ENCODE measurements at places on chromosomes 11 and 22. TPM values are rescaled to one million over a fixed set of nuclear protein-coding genes. Genes with fewer than 3 reads are reported as not detected.

The CDC45 gene
- not detected for total RNA-seq

The OR2AG2 gene
- total RNA-seq = not detected

The FHIP1B gene
- total RNA-seq = 31.0 TPM

DNA sequence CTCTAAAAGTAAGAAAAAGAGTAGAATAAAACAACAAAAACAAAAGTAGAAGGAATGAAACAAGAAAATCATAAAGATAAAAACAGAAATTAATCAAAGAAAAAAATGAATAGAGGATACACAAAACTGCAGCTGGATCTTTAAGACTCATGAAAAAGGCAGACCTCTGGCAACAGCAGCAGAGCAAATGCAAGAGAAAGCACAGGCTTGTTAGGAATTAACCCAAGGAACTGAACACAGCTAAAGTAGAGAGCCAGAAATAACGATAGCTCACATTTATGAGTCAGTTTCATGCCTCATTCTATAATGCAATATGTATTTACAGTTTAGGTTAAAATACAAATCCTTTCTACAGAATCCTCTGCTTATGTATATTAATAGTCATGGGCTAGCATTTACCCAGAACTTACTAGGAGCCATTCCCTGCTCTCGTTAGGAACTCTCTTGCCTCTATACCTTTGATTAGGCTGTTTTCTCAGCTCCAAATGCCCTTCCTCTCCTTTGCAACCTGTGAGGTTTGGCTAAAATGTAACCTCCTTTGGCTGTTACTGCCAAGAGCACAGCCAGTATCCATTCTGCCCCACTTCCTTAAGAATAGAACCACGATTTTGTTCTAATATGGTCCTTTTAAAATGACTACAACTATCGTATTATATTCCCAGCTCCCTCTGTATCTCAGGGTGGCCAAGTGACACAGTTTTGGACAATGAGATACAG, 38.3 kb upstream of the NFAM1 start:
- no peak for DNase-seq

DNA sequence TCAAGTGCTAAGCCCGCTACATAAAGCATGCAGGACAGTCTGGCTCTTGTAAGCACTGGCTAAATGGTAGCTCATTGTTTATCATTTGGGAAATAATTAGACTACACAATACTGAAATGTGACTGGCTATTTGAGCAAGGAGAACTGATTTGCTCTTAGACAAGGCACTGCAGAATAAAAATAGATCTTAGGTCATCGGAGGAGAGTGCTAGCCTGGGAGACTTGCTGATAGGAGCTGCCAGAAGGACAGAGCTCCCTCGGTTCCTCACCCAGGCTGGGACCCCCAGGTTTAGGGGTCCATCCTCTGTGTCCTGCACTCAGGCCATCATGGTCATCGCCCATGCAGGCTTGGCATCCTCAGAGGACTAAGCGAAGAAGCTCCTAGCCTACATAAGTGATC, 184.4 kb upstream of the NCAM1 start:
- DNase-seq = no peak

GRCh38 chr11:13963169-13963948, 836 bp downstream of the SPON1 start:
- no peak for DNase-seq

- DNase-seq = no peak
These were observed 2.3 kb downstream of the CABP7 start for GRCh38 chr22:29722151-29722550.

DNA sequence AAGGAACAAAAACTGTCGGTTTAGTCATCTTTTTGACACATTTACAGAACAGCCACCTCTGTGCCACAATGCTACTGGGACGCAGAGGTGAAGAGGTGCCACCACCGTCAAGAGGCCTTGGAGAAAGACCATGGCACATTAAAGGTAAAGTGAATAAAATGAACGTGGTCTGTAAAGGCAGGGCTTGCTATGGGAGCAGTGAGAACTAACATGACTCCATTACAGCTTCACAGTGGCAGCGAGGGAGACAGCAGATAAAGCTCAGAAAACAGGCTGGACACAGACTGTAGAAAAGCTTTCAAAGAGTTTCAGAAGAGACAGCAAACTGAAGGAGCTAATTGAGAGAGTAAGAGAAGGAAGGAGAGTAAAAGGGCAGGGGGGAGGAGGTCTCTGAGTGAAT, 102.9 kb downstream of the GAB2 start:
- no peak for DNase-seq

DNA sequence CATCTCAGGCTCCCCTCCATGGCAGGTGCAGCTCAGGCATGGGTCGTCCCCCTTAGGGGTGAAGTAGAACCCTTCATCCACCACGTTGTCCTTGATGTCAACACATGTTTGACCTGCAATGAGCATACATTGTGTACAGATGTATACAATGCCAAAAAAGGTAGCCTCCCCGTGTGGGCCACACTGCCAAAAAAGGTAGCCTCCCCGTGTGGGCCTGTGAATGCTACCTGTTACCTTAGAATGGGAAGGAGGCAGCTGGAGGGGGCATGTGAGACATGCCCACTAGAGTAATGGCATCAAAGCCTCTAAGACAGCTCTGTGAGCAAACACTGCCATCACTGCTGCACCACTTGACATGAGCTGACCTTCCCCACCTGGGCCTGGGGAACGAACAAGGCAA, 73.7 kb downstream of the DGCR2 start:
- no peak for DNase-seq

DNA sequence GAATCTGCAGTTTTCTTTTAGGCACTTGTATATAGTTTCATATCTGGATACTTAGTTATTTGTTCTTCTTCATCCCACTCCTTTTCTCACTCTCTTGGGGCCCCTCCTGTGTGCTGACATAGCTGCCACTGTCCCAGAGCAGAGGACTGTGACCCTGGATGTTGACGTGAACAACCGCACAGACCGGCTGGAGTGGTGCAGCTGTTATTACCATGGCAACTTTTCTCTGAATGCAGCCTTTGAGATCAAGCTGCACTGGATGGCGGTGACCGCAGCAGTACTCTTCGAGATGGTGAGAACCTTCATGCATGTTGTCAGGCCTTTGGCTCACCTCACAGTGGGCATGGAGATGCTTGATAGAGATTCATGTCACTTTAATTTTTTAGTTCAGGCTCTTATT, 50.9 kb upstream of the YWHAH start:
- no peak for DNase-seq

DNA sequence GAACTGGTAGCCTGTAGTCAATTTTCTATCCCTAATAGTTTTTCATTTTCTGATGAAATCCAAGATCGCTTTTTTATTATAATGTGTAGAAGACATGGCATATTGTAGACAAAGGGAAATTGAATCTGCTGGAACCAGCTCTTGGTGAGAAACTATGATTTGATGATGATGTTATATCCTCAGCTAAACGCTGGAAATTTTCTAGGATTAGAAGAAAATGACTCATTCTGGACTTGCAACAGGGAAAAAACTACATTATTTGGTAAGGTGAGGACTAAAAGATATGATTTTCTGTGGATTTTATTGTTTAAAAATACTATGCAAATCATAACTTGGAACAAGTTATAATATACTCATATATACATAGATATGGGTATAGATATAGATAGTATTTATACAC, 14.1 kb upstream of the PGM2L1 start:
- DNase-seq = no peak

DNA sequence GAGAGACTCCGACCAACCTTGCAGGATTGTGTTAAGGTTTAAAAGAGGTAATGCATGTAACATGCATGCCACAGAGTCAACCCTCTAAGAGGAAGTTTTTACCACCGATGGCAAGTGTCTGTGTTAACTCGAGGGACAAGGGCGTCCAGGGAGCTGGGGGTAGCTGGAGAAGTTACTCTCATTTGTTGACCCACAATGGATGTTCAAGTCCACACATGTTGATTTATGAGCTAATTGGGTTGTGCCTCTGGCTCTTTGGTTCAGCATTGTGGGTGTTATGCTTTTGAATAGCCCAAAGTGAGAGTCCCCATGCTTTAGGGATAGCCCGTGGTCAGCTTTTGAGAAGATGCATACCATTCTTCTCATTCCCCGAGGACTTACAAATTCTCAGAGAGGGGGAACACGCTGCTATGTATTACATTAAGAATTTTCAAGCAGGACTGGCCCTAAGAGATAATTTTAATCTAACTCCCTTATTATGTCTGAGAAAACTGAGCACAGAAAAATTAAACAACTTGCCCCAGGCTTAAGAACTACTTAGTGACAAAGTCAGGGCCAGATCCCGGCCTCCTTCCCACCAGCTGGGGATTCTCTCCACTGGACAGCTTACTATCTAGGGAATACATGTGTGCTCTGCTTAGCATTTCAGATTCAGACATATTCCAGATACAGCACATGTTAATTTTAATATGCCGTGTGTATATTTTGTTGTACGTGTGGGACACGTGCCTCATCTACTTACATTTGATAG, 5.2 kb upstream of the PLET1 start:
- DNase-seq = no peak

Measured in gastrocnemius medialis (tissue), 4 donors.